CD4-positive, alpha-beta T cell treated with Interleukin-10 for 1 hour (primary cell): ENCODE measurements at places on chromosomes 7 and 10.

- no peak for DNase-seq
These were observed 66.6 kb downstream of the VWDE start for GRCh38 chr7:12337095-12337494.

GRCh38 chr7:140019172-140019571 lies 43.6 kb downstream of the PARP12 start:
- DNase-seq = no peak

- no peak for DNase-seq
These were observed 606.2 kb upstream of the TEX47 start for GRCh38 chr7:89401690-89402089.

DNA sequence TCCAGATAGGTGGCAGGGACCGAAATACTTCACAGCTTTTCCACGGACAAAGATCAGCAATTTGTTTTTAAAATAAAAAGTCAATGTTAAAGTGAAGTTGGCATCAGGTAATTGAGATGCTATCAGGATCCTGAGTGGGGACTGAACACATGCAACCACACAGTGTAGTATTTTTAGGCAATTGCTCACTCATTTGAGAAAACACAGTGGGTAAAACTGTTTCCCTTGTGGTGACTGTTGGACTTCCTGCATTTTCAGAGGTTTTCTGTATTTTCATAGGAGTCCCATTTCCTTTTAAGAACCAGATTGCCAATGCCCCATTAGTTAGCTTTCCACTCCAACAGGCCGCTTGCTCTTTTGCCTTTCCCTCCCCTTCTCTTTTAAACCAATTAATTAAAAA lies 159.5 kb upstream of the ZNF32 start:
- DNase-seq = peak; percentile 11

GRCh38 chr7:44567884-44568283 lies 5.8 kb downstream of the DDX56 start:
- DNase-seq = no peak

DNA sequence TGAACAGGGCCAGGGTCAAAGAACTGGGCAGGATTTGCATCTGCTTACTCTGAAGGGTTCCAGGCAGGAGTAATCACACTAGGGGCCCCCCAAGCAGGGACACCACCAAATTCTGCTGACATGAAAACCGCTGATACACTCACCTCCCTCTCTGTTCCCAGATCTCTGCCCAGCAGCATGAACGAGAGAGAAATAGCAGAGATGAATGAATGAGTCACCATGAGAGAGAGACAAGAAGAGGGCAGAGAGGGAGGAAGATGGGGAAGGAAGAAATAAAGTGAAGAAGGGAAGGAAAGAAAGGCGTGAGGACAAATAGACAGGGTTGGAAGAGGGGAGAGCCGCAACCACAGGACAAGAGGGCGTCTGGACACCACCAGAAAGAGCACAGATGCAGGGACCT lies 285.9 kb upstream of the NEBL start:
- DNase-seq = no peak

DNA sequence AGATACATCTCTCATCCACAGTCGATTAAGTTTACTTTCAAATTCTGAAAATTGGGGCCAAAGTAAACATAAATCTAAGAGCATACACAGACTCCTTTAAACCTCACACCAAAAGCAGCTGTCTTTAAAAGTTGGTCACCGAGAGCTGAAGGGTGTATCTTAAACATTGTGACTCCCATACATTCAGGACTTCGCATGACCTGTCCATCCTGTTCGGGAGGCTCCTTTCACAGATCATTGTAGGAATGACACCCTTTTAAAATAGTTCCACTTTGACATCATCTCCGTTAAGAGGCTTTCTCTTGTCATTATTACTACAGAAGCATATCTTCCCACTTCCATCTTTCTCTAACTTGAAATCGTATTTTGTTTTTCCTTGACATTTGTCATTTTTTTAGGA lies 440.0 kb downstream of the DNAJB9 start:
- DNase-seq = no peak

GRCh38 chr10:61903928-61904344 lies 2.4 kb downstream of the ARID5B start:
- DNase-seq = no peak

DNA sequence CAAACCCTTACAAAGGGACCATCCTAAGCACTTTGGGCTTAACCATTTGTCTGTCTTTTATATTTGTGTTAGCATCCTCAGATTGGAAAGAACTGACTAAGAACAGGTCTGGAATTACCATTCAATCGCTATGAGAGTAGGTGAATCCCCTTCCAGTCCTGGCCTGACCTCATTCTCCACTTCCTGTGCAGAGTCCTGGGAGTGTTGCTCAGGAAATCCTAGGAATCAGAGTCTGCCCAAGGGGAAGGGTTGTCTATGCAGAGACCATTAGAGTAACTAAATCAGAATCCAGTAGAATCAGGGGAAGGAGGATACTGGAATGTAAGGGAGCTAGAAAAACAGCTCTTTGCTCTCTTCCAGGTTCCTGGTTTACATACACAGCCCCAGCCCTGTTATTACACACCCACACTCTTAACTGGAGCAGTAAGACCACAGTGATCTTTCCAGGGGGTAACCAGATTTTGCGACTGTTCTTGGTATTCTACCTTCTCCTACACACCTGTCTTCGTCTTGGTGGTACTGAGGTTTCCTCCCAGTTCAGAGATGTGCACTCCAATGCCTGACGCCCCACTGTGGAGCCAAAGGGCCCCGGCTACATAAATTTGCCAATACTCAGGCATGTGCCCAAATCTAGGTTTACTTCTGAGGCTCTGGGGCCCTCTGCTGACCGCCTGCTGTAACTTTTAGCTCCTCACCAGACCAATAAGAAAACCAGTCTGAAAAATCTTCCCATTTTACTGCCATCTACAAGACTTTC lies 103.7 kb downstream of the RNF216 start:
- DNase-seq = peak; percentile 58

GRCh38 chr7:104794589-104794988 lies 219.4 kb upstream of the KMT2E start:
- DNase-seq = no peak
